ENCODE measurements at places on chromosomes 2 and 18.

GRCh38 chr2:201151127-201151981 lies 31.6 kb upstream of the CASP10 start:
- no peak for DNase-seq

GRCh38 chr2:205680903-205681302 lies 1.4 kb upstream of the NRP2 start:
- no peak for DNase-seq

DNA sequence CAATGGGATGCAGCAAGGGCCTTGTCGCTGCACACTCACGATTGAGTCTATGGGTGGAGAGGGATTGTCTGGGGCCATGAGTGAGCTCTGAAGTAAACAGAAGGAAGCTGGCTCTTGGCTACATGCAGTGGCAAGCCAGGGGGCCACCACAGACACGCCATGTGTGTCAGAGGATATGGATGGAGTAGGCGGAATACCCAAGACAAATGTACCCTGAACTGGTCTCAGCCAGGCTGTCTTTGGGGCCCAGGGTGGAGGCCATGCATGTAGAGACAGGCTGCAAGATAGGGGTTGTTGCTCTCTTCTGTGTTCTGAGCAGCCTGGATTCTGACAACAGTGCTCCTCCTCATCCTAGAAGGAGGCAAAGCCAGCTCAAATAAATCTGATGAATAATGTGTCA lies 24.0 kb upstream of the ITGA6 start:
- no peak for DNase-seq

- no peak for DNase-seq
Observed at GRCh38 chr2:121276341-121276740, 8.7 kb downstream of the TFCP2L1 start.

GRCh38 chr2:205758051-205758450 lies 75.8 kb downstream of the NRP2 start:
- no peak for DNase-seq

Measured in ureter (tissue), 1 donor.